Dermis microvascular lymphatic vessel endothelial cell (primary cell): ENCODE measurements at places on chromosomes 3 and 15.

- no peak for DNase-seq
Observed at GRCh38 chr3:177212278-177212610, 15.0 kb upstream of the TBL1XR1 start.

DNA sequence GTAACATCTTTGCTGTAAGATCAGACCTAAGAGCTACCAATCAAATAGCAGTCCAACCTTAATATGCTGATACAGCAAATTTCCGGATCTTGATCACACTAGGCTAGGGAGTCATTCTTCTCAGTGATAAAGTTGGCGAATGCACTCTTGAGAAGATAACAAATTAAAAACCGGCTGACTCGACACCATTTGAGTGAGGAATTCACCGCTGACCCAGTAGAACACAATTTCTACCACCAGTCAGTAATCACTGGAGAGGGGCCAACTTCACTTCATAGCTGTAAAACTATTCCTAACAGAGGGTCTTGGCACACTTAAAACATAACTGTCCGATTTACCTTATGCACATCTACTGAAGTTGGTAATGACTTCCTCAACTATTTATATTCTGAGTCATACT lies 47.2 kb downstream of the MEIS2 start:
- DNase-seq = peak; percentile 20

DNA sequence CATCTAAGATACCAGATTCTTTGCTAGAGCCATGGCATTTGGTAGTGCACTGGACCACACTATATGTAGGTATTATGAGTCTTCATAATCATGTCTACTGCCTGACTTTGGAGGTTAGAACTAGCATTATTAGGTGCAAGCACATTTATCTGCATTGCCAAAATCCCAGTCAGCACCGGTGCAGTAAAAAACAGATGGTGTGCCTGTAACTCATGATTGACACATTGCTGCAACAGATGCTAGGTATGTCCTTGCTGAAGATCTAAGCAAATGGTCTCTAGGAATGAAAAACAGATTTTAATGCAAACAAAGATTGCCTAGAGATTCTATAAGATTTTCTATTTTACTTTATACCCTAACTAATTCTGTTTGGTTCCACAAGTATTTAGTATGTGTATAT lies 47.7 kb downstream of the MYO5A start:
- no peak for DNase-seq

- no peak for DNase-seq
Observed at GRCh38 chr3:177977381-177978158, 558.7 kb upstream of the KCNMB2 start.

- DNase-seq = no peak
Observed at GRCh38 chr3:60636846-60637245, 614.4 kb downstream of the FHIT start.

DNA sequence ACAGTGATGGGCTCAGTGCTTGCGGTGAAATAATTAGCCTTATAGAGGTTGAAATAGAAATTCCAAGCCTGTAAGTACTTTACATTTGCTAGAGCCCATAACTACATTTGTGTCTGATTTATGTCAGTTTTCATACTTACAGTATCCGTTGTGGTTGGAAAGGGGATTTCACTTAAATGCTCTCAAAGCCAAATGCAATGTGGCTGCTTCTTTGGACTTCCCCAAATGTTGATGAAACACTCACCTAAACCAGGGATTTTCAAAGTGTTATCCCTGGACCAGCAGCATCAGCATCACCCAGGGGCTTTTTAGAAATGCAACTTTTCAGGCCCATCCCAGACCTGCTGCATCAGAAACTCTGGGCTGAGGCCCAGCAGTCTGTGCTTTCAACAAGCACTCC lies 378.7 kb downstream of the MCTP2 start:
- DNase-seq = no peak
